ENCODE measurements at places on chromosomes 12 and 14.

DNA sequence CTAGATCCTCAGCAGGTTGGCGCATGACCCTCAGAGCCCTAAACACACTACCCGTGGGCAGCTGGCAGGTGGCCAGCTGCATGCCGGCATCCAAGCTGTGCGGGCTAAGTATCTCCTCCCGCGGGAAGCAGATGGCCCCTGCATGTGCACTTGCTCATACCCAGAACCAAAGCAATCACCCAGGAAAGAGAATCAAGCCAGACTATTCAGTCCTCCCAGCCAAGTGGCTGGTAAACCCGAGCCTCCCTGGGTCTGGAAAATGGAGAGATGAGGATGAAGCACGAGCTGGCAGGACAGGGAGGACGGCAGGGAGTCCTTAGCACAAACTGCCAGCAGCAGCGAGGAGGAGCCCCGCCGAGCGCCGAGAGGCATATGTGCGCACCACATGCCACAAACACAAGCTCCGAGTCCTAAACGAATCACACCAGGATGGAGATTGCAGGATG is 139.7 kb downstream of the RIMBP2 start:
- DNase-seq: peak; percentile 78

GRCh38 chr12:50117057-50117622 is 5.1 kb downstream of the COX14 start:
- DNase-seq: no peak

DNA sequence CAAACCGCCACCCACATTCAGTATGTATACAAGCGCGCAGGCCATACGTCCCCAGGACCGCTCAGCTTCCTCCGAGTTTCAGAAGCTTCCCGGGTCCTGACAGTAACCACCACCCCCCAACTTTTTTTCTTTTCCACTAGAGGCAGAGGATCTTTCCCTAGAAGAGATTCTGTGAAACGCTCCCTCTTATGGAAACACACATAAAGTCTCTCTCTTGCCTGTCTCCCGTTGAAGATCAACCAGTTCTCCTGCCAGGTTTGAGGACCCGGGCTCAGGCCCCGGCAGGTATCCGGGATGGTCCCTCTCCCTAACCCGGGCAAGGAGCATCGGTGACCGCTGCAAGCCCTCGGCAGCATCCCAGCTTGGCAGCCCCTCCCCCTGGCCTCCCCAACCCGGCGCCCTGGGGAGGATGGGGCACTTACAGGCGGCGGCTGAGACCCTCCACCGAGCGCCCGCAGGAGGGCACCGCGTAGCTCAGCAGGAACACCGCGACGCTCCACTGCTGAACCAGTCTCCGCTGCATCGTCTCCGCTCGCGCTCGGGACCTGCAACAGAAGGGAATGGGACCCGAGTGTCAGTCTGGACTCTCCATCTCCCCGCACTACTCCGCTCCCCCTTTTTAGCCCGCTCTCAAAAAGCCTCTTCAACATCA is 3.4 kb downstream of the PTHLH start:
- DNase-seq: no peak

DNA sequence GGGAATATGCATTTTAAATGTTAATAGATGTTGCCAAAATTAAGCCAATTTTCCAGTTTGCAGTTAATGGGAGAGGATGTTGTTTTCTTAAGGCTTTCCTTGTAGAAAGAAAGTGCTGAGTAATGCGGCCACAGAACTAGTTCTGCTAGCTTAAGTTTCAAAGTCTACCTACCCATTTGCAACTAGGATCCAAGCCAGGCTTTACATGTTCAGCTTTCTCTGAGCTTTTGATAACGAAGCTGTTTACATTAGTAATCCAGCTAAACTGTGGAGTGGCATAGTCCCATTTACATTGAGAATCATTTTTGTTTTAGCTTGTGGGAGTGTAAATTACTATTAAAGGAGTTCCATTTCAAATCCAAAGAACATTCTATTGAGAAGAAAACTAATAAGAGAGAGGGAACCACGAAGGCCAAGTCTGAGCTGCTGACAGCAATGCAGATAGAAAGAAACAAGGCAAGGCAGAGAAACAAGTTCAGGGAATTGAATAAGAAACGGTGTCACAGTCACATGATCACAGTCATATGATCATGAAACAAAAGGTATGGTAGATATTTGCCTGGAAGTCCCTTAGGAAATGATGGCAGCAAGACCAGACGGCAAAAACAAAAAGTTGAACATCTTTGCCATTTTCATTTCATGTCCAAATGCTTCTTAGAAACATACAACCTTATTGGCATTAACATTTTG is 274.9 kb downstream of the PAWR start:
- no peak for DNase-seq

GRCh38 chr14:61870163-61870562 is 107.9 kb downstream of the SNAPC1 start:
- DNase-seq: no peak

DNA sequence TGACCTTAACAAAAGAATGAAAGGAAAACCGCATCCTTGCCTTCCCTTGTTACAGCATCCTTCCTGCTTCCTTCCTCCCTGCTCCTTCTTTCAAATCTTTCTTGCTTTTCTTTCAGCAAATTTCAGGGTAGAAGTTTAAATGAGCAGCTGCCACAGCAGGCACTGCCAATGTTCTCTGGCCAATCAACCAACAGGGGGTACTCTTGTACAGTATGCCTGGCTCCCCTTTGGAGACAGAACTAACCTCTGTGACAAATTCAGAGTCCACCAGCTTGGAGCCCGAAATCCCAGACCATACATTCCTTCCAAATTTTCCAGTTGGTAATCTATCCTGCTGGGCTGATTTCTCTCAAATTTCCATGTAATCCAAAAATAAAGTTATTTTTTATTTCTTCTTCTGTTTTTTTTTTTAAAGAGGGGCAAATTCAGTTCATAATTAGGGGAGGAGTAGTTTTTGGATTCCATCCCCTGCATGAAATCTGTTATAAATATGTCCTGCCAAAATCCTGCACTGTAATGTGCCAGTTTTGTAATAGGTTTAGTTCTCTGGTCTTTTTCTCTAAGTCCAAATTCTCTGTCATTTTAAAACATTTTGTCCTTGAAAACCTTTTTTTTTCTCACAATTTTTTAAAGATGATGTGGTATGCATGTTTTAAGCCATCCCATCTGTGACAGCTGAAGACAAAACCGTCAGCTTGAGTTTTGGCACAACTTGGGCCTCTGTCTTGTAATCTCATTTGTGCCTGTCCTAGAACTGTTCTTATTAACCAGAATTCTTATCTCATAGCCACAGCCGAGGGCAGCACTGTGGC is 610.0 kb upstream of the LMO3 start:
- no peak for DNase-seq

DNA sequence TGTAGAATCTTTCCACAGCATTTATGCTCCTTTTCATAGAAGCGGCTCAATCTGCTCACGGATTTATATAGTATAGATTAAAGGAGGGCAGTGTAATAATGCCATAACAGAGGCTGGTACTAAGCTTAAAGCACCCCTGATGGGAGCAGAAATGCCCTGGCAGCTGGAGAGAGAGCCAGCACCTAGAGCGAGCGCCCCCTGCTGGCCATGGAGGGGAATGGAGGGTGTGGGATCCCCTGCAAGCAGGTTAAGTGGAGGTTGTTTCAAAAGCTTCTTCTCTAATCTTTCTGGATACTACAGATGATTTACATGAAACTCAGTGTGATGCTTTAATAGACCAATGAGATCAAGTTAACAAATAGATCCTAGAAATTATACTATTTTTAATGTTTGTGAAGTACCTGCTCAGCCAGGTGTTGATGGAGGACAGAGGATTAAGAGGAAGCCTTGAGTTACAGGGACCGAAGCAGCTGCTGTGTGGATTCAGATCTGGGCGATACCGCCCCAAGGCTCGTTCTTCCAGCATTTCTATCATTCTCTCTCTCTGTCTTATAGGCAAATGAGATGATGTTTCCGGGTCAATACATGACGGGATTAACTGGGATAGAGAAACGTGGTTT is 1519.3 kb upstream of the TMEM132C start:
- no peak for DNase-seq

GRCh38 chr14:74934041-74934440 is 11.0 kb upstream of the RPS6KL1 start:
- no peak for DNase-seq

DNA sequence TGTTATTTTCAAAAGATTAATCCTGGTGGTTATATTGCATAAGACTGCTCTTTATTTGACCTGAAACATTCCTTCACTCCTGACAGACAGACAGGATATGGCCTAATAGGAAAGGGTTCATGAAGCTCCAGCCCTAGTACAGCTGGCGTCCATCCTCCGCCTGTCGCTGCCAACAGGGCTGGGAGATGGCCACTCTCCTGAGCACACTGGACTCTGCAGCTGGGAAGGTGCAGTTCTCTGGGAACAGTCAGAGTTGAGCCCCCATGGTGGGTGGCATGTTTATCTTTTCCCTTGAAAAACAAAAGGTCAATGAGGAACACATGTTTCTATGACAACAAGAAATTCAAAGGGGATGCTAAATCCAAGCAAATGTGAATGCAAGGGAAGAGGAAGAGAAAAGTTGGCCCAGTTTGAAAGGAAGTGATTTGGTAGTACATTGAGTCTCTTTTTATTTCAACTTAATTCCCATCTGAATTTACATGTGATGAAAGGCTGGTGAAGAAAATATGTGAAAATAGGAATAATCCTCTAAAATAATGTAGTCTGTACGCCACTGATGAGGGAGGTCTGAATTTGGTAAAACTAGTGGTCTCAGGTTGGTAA is 89.9 kb upstream of the DCN start:
- no peak for DNase-seq

- DNase-seq: no peak
Observed at GRCh38 chr14:29222671-29223268, 456.2 kb downstream of the FOXG1 start.

- no peak for DNase-seq
Observed at GRCh38 chr14:98582276-98582675, 689.7 kb downstream of the BCL11B start.

DNA sequence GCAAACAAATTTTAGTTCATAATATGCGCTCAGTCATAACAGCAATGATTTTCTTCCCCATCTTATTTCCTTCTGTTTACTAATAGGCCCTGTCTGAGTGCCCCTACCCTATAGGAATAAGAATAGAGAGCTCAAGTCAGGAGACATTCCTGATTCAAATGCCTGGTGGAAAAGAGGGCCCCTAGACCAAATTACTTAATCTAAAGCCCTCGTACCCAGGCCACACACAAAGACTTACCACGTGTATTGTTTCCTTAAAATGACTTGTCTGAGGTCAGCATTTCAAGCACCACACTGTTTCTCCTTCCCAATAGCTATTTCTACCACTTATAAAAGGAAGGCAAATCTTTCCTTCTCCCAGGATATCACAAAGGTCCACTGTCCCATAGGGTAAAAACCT is 314.9 kb upstream of the TMTC1 start:
- DNase-seq: no peak
